ENCODE measurements at places on chromosomes 2 and 18. TPM values are rescaled to one million over a fixed set of nuclear protein-coding genes. Genes with fewer than 3 reads are reported as not detected.
A peak's percentile ranks its signal among the peaks of the same experiment; 100 is the strongest.

- no peak for DNase-seq
These were observed 120.5 kb downstream of the TANC1 start for GRCh38 chr2:159088906-159089305.

- DNase-seq = no peak
These were observed at the start of gene UNC80 for GRCh38 chr2:209771474-209772289. TSS of gene UNC80 (plus strand) at chr2:209771832. CDS start at chr2:209772073, 241 bp downstream.

POTEE gene
- 1.5 TPM for total RNA-seq

GRCh38 chr2:10481666-10482157 is 33.6 kb upstream of the ODC1 start:
- DNase-seq = no peak

DNA sequence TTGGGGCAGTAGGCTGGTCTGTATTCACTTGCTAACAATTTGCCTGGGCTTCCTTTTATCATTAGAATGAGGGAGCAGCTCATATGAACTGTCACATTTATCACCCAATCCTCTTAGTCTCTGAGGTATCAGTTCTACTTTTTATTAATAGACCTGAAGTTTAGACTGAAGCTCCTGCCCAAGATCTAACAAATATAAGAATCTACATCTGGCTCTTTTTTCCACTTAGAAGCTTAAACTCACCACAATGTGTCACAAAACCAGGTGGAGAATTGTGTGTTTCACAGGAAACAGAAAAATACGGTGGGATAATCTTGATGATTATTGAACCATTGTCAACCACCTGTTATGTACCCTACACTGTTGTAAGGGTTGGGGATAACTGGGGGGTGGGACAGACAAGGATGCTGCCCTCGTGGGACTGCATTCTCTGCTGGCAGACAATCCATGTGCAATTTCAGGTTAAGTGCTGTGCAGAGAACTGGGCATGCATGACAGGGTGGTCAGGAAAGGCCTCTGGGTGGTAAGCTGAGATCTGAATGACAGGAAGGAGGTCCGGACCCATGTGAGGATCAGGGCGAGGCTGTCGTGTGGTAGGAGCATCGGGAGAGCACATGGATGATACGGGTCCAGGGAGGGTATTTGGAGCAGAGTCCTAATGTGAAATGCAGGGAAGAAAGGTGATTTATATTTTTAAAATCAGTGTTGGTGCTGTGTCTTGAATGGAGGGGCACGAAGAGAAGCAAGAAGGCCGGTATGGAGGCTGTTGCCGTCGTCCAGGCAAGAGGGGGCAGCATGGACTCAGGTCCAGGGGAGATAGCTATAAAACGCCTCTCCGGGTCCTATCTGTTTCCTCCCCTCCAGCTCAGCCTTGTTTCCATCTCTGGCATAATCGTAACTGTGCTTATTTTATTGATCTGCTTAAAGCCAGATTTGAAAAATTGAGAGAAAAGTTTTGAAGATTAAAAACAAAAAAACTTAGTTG is 17.6 kb downstream of the MYL12B start:
- peak; percentile 70 for DNase-seq

DNA sequence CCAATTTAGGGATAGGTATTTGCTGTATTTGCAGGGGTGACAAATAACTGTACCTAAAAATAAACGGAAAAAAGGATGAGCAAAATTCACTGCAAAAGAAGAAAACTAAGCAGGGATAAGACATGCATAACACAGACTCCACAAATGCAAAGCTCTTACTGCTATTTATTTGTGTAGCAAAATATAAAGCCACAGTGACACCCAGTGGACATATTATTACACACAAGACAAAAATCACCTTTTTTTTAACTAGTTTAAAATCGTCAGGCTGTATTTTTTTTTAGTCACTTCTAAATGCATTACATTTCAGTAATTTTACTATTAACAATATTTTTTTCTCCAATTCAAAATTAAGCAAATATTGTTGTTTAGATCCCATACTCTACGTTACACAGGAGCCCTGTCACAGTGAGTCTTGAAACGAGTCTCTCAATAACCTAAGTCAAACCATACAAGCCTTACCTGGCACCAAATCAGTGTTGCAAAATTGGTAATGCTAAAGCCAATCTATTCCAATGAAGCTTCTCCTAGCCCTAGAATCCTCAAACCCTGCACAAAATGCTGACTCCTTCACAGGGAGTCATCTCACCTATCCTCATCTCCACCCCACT is 23.7 kb downstream of the METTL4 start:
- peak; percentile 83 for DNase-seq

Data from Karpas-422 (cell line).